ENCODE measurements at places on chromosomes 1 and 21. TPM values are rescaled to one million over a fixed set of nuclear protein-coding genes. Genes with fewer than 3 reads are reported as not detected.
A peak's percentile ranks its signal among the peaks of the same experiment; 100 is the strongest.

Gene GPR37L1
- not detected for total RNA-seq

DNA sequence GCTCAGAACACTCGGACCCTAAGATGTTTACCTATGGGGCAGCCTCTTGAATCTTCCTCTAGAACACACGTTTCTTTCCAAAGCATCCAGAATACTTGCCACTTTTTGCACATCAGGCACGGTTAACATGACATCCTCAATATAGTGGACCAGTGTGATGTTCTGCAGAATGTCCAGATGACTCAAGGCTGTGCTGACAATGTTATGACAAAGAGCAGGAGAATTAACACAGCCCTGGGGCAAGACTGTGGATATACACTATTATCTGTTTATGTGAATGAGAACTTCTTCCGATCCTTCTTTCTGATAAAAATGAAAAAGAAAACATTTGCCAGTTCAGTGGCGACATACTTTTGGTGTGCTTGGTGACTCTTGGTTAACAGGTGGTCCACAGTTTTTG is 154.3 kb downstream of the PDE4B start:
- DNase-seq = no peak
- no peak overlapping the region for H3K4me3 ChIP-seq
- H3K36me3 ChIP-seq = no peaks in the 10 kb centered on the region
- peaks cover 32% of the 10 kb centered on the region for H3K27me3 ChIP-seq
- H3K4me1 ChIP-seq = no peaks in the 10 kb centered on the region

Gene CD1B
- total RNA-seq = not detected

Gene CRYAA
- total RNA-seq = not detected

DNA sequence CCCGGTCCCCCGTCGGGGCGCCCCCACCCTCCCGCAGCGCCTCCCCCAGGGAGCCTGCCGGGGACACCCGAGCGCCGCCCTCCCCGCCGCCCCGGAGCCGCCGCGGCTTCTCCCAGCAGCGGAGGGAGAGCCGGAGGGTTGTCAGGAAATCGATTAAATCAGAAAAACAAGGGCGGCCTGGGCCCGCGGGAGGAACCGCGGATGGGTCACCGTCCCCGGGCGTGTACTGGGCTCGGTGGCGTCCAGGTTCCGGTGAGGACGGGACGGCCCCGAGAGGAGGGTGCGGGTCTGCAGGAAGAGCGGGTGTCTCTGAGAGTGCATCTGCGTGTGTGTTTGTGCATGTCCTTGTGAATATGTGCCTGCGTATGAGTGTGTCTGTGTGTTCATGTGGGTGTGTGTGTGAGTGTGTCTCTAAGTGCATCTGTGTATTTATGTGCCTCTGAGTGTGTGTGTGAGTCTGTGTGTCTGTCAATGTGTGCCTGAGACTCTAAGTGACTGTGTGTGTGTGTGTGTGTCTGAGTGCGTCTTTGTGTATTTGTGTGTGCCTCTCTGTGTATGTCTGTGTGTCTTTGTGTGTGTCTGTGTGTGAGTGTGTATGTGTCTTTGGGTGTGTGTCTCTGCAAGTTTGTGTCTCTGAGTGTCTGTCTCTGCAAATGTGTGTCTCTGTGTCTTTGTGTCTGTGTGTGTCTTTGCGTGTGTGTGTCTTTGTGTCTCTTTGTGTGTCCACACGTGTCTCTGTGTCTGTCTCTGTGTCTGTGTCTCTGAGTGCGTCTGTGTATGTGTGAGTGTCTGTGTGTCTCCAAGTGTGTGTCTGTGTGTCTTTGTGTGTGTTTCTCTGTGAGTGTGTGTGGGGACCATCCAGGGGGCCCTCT is 1.1 kb downstream of the SPSB1 start:
- peaks cover 15% of the 10 kb centered on the region for H3K27me3 ChIP-seq
- DNase-seq = peak; percentile 57
- no peak overlapping the region for H3K4me3 ChIP-seq
- no peak overlapping the region for H3K27ac ChIP-seq
- H3K36me3 ChIP-seq = peaks cover 3% of the 10 kb centered on the region
- H3K4me1 ChIP-seq = peaks cover 9% of the 10 kb centered on the region

GRCh38 chr1:61741711-61742619 is at the start of gene PATJ:
Gene PATJ (plus strand): TSS chr1:61742480. CDS start chr1:61762893, 20,413 bp downstream.
- H3K4me1 ChIP-seq = peaks cover 27% of the 10 kb centered on the region
- H3K36me3 ChIP-seq = peaks cover 3% of the 10 kb centered on the region
- H3K27ac ChIP-seq = peak within 1 kb of the TSS; percentile 82
- H3K4me3 ChIP-seq = peak within 1 kb of the TSS; percentile 93
- no peaks in the 10 kb centered on the region for H3K27me3 ChIP-seq
- peak; percentile 63 for DNase-seq

- DNase-seq = no peak
- H3K4me1 ChIP-seq = no peaks in the 10 kb centered on the region
- peaks cover 8% of the 10 kb centered on the region for H3K27me3 ChIP-seq
Measured at GRCh38 chr1:209425959-209426358, 157.6 kb upstream of the CAMK1G start.

- peaks cover 21% of the 10 kb centered on the region for H3K27me3 ChIP-seq
- peaks cover 14% of the 10 kb centered on the region for H3K4me1 ChIP-seq
- H3K27ac ChIP-seq = no peak overlapping the region
- no peaks in the 10 kb centered on the region for H3K36me3 ChIP-seq
Measured at GRCh38 chr1:234582681-234583301, 27.2 kb downstream of the IRF2BP2 start.

Gene TTC22
- total RNA-seq = 9.1 TPM

Gene COL8A2
- total RNA-seq = not detected

Gene U2AF1
- 18.8 TPM for total RNA-seq

Gene IFNLR1
- 6.8 TPM for total RNA-seq

DNA sequence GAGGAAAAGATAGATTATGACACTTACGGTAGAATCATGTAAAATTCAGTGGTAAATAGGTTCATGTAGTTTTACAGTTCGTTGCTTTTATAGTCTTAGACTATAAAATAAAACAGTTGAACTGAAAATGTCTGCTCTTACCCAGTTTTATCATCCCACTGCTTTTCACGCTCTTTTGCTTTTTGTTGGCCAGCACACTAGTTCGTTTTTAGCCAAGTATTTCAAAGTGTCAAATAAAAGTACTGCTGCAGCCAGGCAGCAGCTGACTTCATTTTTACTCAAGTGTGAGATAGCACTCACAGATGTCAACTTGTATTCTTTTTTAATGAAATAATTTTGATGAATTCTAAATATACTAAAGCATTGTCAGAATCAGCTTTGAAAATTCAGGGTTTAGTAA is 18.5 kb upstream of the BTG3 start:
- DNase-seq = no peak
- H3K27ac ChIP-seq = no peak overlapping the region
- H3K27me3 ChIP-seq = peaks cover under 1% of the 10 kb centered on the region

Gene BSND
- total RNA-seq = 0.12 TPM

GRCh38 chr1:198902655-198903054 is 263.8 kb downstream of the PTPRC start:
- H3K4me1 ChIP-seq = peaks cover 24% of the 10 kb centered on the region
- H3K27me3 ChIP-seq = no peaks in the 10 kb centered on the region
- no peak overlapping the region for H3K4me3 ChIP-seq
- no peak overlapping the region for H3K27ac ChIP-seq
- DNase-seq = no peak

DNA sequence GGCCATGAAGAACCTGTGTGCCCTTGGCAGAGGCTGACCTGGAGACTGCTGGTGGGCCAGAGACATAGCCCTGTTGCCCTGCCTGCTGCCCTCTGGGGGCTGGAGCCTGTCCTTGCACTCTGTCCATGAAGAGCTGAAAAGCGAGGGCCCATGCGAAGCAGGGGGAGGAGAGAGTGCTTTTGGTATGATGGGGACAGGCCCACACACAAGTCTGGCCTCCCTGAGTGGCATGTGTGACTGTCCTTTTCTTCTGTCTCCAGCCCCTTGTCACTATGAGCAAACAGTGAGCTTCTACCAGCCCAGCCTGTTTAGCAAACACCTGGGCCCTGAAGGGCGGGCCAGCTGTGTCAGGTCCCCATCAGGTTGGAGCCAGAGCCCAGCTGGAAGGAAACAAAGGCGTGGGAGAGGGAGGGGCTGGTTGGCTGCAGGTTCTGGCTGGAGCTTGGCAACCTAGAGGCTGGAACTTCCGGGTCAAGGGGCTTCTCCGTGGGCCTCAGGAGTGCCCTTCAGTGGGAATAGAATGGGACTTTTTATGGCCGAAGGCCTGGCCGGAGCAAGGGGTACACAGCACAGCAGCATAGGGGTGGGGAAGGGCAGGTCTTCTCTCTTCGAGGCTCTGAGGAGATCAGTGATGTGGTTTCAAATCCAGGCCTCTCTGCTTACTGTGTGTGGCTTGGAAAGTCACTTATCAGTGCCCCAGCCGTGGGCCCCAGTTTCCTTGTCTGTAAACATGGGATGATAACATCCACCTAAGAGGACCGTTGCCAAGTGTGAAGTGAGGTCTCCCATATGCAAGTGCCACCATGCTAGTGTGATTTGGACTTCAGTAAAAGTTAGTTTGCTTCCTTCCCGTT is 14.3 kb downstream of the QSOX1 start:
- H3K4me3 ChIP-seq = no peak overlapping the region
- H3K27me3 ChIP-seq = no peaks in the 10 kb centered on the region

Gene GLIS1
- not detected for total RNA-seq
